ENCODE measurements at places on chromosomes 6 and 20.

- no peak for DNase-seq
Measured at GRCh38 chr20:8234580-8234979, 102.5 kb downstream of the PLCB1 start.

GRCh38 chr6:93124006-93124632 lies 295.2 kb downstream of the EPHA7 start:
- DNase-seq, result no peak

- DNase-seq, result no peak
Measured at GRCh38 chr6:142414462-142415250, 112.8 kb downstream of the ADGRG6 start.

GRCh38 chr6:116514111-116514510 lies 2.7 kb downstream of the CALHM5 start:
- no peak for DNase-seq

GRCh38 chr6:36049582-36049981 lies 22.0 kb downstream of the MAPK14 start:
- DNase-seq, result no peak

- DNase-seq, result no peak
Measured at GRCh38 chr6:79586548-79586947, 44.6 kb upstream of the SH3BGRL2 start.

GRCh38 chr6:115954740-115955139 lies 106.0 kb downstream of the FRK start:
- no peak for DNase-seq

GRCh38 chr6:6890400-6890858 lies 217.3 kb upstream of the RREB1 start:
- DNase-seq, result no peak

DNA sequence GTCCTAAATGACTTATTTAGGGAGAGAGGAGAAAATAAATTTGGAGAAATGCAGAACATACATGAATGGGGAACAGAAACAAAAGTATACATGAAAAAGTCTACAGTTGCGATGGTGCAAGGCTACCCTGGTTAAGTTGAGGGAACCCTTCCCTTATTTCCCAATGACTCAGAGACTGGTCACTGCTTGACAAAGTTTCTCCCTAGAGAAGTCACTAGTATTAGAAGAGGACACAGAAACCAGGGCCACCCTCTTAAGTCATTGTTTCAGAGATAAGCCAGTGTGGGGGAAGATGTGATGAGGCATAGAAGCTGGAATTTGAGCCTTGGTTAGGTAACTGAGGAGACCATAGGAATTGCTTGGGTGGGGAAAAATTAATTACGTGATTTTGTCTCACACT lies 24.4 kb upstream of the EDN1 start:
- DNase-seq, result no peak

GRCh38 chr20:64111841-64112641 lies 4.7 kb upstream of the NPBWR2 start:
- DNase-seq, result no peak

DNA sequence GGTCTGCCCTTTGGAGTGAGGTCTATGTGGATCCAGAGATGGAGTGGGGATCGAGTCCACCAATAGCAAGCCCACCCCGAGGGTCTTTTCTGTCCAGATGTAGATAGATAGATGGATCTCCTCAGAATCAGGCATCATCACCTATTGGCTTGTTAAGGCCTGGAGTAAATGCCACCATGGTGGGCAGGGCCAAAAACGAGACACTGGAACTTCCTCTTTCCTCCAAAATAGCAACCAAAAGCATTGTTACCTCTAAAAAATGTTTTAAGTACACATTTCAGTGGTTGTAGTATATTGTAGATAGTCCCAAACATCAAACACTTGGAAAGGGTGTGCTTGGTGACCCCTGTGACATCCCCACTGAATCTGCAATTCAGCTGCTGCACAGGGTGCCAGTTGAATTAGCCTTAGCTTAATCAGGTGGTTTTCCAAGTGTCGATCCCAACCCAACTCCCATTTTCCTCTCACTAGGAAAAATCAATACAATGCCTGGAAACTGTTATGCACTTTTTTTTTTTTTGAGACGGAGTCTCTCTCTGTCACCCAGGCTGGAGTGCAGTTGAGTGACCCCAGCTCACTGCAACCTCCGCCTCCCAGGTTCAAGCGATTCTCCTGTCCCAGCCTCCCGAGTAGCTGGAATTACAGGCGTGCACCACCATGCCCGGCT lies 35.0 kb upstream of the NELFCD start:
- DNase-seq, result no peak

DNA sequence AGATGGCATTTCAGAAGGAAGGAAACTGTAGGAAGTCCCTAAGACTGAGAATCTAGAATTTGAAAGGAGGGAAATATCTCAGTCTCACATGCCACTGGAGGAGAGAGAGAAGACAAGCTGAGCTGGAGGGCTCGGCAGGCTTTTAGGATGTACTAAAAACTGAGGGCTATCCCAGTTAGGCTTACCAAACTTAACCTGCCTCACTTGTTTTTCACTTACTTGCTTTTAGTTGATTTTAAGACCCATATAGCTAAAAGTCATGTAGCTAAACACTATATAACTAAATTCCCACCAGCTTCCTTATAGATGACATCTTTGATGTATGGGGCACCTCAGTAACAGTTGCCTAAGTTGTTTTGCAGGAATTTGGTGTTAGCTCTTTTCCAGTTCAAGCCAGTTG lies 288.0 kb downstream of the DOK5 start:
- DNase-seq, result no peak

- DNase-seq, result no peak
Measured at GRCh38 chr6:166197361-166197760, 29.7 kb upstream of the TBXT start.

DNA sequence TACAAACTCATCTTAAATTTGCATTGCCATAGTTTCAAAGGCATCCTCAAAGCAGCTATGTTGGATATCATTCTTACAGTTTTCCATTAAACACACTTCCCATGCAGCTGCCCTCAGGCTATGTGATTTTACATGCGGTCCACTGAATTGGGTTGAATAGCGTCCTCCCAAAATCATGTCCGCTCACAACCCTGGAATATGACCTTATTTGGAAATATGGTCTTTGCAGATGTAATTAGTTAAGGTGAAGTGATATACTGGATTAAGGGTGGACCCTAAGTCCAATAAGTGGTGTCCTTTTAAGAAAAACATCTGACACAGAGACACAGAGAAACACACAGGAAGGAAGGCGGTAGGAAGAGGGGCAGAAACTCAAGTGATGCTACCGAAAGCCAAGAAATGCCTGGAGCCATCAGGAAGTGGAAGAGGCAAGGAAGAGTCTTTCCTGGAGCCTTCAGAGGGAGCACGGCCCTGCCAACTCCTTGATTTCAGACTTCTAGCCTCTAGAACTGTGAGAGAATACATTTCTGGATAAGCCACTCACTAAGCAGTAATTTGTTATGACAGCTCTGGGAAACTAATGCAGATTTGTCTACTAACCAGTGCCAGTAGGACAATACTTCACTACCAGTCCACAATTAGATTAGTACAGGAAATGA lies 42.7 kb upstream of the NHSL1 start:
- no peak for DNase-seq

DNA sequence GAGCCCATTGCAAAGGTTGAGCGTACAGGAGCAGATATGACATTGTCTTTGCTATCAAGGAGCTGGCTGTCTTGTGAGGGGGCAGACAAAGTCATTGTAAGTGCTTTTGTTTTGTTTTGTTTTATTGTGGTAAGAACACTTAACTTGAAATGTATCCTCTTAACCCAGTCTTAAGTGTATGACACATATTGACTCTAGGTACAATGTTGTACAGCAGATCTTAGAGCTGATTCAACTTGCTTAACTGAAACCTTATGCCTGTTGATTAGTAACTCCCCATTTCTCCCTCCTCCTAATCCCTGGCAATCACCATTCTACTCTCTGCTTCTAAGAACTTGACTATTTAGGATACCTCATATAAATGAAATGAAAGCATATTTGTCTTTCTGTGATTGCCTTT lies 429.0 kb downstream of the BMP2 start:
- DNase-seq, result no peak

- no peak for DNase-seq
Measured at GRCh38 chr6:137666202-137666774, 172.1 kb upstream of the OLIG3 start.

- DNase-seq, result no peak
Measured at GRCh38 chr6:53398247-53399026, 49.7 kb upstream of the ELOVL5 start.

- DNase-seq, result no peak
Measured at GRCh38 chr20:63734946-63735858, 1.3 kb upstream of the LIME1 start.

DNA sequence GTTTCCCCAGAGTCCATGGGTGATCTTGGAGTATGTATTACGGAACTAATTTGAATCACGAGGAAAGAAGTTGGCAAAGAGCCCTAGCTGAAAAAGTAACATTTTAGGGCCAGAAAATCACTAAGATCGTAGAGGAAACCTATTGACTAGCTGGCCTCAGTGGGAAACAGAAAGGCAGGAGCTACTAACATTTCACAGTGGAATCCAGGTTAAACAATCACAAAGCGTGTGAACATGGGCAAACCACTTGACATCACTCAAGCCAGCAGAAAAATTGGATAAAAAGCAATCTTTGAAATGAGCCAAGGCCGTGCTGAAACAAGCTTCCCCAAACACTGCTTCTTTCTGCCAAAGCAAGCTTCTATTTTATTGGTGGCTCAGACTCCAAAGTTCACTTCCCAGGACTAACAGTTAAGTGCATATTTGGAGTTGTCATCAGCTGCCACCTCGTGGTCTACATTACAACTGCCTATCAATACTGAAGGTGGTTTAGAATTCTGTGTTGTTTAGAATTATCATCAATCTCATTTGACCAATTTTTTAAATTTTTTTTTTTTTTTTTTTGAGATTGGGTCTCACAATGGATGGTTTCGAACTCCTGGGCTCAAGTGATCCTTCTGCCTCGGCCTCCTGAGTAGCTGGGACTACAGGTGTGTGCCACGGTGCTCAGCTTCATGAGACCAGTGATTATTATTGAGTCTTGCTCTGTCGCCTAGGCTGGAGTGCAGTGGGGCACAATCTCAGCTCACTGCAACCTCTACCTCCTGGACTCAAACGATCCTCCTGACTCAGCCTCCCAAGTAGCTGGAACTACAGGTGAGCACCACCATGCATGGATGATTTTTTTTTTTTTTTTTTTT lies 10.6 kb downstream of the RPS10 start:
- peak; percentile 93 for DNase-seq

GRCh38 chr6:165308926-165309731 lies at the start of gene C6orf118:
TSS of gene C6orf118 (minus strand) at chr6:165309605. CDS start at chr6:165309586, 19 bp downstream.
- no peak for DNase-seq

DNA sequence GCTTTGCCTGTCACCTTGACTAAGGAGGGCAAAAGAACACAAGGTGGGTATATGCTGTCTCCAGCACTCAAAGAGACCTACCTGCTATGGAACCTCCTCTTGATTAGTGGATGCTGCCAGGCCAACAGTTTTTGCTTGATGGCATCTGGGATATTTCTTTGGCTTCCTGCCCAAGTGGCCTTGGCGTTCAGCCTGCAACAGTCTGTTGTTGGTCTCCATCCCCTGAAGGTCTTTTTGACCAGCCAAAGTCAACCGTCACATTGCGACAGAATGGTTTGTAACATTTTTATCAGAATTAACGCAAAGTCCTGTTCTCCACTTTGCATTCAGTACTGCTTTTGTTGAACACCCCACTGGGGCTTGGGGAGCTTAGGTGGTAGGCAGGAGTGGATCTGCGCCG lies 37.1 kb downstream of the SERPINB1 start:
- no peak for DNase-seq

- DNase-seq, result no peak
Measured at GRCh38 chr20:18005990-18006364, 37.2 kb downstream of the MGME1 start.

- no peak for DNase-seq
Measured at GRCh38 chr6:93104195-93104817, 315.1 kb downstream of the EPHA7 start.

DNA sequence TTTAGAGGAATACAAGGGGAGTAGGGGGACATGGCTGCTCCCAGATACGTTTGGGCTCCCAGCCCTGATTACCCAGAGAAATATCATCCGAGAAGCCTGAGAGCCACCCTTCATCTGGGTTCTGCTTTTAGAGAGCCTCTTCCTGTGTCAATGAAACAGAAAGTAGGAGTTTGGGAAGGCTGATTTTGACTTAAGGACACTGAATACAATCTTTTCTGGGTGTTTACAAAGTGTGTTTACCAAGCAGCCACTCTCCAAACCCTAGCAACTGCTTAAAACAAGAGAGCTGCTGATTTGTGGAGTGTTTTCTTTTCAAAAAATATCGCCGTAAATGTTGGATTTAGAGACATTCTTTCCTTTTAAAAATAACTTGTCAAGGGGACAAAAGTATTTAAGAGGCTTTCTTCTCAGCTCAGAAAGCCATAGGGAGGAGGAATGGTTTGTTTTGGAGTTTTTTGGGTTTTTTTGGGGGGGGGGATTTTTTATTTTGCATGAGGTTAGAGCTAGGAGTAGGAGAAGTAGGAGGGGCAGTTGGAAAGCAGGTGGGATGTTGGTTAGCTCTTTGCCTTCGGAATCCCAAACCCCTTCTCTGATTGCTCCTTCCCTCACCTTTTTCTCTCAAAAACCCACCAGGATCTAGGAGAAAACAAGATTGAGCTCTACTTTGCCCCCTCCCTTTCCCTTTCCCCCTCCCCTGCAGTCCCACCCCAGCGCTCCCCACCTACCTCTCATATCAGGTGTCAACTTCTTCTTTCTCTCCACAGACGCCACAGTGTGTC lies 12.4 kb downstream of the MAFB start:
- peak; percentile 46 for DNase-seq

DNA sequence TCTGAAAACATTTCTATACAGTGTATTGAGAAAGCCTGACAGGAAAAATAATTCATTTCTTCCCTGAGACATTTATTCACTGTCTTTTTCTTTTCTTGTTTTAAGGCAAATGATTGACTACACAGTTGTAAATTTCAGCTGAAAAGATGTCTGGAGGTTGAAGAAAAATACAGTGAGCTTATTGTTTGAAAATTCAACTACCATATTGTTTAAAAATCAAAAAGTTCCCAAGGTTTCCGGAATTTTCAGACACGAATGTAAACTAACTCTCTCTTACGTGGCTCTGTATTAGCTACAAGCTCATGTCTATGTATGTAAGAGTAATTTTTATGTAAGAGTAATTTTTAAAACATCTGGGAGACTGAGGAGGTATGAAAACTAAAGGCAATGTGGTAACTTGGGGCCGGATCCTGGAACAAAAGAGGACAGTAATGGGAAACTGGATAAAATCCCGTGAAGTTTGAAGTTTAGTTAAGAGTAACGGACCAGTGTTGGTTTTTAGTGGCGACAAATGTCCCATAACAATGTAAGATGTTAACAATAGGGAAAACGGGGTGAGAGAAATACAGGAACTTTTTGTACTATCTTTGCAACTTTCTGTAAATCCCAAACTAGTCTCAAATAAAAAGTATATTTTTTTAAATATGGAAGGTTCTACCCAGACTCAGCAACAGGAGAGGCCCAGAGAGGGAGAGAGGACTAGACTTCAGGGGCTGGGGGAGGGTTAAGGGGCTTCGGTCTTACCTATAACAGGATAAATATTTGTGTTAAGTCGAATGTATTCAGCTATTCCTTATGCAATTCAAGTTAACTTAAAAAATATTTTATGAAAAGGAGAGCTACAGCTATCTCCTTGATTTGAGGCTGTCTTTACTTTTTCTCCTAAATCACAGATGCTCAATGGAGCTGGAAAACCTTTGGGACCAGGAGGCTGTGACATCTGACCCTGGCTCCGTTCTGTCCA lies 1.3 kb downstream of the PTGIS start:
- DNase-seq, result no peak
